RCC 7860 (cell line): ENCODE measurements at places on chromosomes 5 and 9.

GRCh38 chr9:16337322-16338029, 533.0 kb downstream of the BNC2 start:
- peak; percentile 96 for DNase-seq

DNA sequence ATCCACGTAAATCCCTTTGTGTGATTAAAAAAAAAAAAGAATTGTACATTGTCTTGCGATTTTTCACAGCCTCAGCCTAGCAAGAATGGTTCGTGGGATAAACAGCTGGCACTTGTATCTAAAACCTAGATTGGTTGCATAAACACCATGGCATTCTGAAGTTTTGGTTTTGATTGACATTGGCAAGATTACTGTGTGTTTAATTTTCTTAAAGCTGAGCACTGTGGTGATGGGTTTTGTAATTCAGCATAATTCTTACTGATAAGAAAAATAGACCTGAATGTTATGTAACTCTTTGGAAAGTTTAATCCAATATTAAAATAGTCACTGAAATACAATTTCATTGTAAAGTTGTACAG, 23.4 kb upstream of the ANKRD18A start:
- DNase-seq: no peak

DNA sequence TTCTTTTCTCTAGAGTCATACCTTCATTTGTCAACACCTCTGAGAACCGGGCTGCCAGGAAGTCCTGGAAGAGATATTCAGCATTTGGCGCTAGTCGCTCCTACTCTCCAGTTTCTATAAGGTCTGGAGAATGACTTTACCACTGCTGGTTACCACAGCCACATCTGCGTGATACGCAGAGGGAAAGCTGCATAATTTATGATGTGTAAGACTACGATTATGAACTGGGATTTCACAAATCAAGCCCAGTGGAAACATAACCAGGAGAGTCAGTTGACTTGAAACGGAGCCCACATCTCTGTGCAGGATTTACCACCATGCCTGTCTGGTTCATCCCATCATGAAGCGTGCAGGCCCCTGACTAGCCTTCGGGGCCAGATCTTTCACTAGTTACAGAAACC, 72.6 kb downstream of the FGF1 start:
- DNase-seq: no peak

DNA sequence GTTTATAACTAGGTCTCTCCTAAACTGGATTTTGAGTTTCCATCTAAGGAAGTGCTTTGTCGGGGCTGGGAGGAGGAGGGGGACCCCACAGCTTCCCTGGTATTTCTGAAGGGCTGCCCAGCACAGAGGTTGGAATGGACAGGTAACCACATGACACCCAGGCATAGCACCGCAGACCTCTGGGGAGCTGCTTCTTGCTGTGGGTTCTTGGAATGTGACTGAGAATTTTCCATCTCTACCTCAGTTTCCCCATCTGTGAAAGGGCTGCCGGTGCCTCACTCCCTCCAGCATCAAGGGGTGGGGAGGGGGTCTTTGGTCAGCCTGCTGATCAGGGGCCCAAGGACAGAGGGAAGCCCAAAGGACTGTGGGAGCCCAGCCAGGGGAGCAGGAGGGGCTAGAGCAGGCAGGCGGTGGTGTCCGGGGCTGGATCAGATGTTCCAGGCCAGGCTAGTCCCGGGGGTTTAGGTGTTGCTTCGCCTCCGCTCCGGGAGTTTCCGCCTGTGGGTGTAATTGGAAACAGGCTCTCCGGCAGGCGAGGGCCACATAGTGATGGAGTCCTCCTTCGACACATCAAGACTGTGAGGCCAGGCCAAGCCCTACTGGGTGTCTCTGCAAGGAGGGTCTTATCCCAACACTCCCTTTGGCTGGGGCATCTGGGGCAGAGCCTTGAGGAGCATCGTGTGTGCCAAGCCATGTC, 3.3 kb downstream of the OLFML2A start:
- DNase-seq: no peak

DNA sequence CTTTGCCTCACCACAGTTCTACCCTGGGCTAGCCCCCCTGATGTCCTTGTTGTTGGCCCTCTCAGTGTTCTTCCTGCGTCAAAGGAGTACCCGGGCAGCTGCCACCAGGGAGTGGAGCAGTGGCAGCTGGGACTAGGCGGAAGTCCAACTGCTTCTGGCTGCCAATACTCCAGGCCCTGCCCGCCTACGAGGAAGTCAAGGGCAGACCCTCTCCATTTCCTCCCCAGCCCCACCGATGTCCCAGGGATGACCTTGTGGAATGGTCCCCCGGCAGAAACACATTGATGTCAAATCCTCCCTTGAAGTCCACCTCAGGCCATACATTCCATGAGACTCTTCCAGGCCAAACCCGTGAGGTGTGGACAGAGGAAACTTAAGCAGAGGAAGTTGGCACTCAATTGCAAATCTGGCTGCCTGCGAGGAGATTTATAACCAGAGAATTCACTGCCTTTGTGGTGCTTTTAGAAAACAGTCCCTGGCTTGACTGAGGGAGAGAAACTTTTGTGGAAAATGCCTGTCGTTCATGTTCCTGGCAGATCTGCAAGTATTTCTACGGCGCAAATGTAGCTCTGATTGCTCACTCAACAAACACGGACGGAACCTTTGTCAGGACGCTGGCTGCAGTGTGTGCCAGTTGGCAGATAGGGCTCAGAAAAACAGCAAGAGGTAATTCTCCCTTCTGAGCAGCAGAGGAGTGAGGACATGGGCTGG, 339.7 kb downstream of the RAB3C start:
- no peak for DNase-seq

GRCh38 chr5:1661831-1662558, 137.6 kb downstream of the MRPL36 start:
- DNase-seq: no peak

- DNase-seq: peak; percentile 69
These were observed 45.3 kb downstream of the STK10 start for GRCh38 chr5:172142709-172143215.

DNA sequence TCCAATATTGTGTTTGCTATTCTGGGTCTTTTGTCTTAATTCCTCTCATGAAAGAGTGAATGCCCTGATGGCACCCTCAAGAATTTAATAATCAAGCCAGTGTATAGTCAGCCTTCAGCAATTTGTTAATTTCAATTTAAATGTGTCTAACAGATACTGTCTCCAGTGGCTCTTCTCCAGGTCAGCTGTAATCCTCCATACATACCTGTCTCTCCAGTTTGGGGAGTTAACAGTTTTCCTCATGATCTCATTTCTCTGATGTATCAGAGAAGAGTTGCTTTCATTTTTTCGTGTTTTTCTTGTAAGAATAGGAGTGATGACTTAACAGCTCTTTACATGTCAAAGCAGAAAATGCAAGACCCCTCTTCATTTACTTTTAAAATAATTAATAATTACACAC, 500.3 kb upstream of the RORB start:
- no peak for DNase-seq

DNA sequence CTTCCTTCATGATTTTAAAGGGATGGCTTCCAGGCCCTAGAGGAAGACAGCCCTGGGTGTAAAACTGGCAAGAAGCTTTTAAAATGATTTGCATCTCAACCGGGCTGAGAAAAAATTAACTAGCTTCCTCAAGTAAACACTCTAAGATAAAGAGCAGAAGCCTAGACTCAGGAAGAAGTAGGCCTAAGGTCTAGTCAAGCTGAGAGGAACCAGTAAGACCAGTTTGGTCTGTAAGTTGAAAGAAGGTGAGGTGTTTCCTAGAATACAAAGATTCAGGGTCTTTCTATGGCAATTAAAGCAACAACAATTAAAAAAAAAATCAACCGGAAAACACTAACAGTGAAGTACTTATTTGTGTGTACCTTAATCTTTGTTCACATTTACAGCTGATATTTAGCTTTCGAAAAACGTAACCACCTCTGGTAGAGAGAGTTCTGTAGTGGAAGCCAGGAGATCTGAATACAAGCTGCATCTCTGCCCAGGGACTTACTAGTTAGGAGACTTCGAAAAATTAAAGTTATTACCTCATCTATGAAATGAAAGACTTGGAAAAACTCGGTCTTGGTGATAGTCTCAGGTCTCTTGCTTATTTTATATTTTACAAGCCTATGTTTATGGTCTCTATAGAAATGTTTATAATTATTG, 75.7 kb downstream of the TUSC1 start:
- DNase-seq: no peak

DNA sequence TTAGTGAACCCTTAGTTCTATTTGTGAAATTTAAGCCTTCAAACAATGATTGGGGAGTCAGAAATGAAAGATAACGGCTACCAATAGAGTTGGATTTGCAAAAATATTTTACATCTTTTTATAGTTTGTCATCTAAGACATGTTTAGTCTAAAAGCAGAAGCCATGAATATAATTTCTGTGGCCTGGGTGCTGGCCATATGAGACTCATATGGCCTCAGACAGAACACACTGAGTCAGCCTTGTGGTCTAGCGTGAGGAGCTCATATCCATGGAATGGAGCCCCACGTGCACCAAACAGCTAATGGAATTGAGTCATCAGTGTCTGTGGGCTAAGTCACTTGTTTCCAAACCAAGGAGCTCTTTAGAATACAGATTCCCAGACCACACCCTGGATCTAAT, 240.7 kb upstream of the NREP start:
- peak; percentile 99 for DNase-seq

DNA sequence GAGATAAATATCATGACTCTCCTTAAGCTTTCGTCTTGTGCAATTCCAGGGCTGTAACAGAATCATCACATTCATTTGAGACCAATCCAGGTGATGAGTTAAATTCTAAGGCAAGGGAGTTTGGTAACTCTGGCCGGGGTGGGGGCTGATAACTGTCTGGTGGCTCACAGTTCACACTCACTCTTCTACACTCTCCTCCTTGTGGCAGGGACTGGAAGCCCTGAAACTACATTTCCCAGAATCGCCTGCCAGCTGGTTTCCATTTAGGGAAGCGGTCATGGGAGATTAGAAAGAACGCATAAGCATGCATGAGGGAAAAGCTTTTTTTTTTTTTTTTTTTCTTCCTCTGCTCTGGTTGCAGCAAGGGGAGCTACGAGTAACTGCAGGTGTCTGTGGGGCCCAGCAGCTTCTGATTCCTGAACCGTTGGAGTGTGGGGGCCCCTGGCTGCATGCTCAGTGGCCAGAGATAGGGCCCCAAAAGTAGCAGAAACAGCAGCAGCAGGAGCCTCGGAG, 154.8 kb upstream of the TBC1D2 start:
- no peak for DNase-seq

DNA sequence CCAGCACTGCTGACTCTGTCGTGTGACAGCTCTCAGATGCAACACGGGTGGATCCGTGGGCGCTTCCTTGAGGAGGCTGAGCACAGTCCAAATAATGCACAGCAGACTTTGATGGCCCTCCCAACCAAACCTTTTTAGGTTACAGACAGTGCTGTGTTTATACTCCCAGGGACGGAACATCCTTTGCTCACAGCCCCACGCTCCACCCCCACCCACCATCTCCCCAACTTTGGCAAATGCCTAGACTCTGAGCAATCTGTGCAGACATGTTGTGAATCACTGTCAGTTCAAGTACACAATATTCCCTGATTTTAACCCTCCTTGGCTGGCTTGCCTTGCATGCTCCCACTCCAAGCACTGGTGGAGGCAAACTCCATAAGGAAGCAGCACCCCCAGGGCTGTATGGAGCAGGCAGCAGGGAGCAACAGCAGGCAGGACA, 324.6 kb downstream of the MLLT3 start:
- no peak for DNase-seq

DNA sequence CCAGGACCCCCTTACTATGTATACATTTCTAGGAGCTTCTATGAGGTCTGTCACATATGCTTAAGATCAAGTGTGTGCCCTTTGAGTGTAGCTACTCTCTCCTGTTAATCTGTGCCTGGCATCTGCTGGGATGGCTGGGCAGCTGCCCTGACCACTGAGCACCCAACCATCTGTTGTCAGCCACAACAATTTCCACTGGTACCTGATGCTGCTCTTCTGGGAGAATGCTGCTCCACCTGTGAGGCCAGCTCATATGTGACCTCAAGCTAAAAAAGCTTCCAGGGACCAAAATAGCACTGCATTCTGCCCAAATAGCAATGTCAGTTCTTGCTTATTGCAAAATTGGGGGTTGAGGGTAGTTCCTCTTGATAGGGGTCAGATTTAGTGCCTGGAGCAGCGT, 595.6 kb downstream of the RAB3C start:
- DNase-seq: no peak

DNA sequence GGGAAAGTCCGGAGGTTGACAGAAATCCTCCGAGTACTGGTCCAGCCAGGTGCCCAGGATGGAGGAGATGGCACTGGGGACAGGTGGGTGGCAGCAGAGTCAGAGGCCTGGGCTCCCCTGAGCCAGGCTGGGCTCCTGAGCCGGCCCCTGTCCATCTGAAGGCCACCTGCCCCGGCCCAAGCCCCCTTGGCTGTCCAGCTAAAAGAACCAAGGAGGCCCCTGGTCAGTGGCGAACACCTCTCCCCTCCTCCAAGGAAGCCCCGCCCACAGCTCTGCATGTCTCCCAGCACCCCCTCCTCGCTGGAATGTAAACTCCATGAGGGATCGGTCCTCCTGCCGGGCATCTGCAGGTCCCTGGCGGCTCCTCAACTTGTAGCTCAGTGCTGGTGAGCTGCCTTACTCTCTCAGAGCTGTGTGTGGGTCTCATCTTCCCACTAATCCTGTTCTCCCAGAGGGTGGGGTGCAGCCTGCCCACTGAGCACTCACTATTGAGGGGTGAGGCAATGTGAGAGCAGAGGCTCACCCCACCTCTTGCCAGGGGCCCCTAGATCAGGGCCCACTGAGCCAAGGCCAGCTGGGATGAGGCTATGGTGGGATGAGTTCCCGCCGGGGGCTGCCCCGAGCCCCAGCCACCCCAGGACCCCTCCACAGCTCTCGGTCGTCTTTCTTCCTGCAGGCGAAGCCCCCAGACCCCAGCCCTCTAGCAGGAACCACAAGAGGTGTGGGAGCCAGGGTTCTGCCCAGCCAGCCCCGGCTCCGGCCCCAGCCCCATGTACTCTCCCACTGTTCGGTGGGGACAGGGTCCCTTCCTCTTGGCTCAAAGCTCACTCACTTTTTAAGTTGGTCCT, 12.0 kb downstream of the RALGDS start:
- DNase-seq: no peak

- DNase-seq: no peak
These were observed 114.1 kb downstream of the SYK start for GRCh38 chr9:90915693-90916092.

- no peak for DNase-seq
These were observed 47.1 kb upstream of the TLX3 start for GRCh38 chr5:171261904-171262303.

GRCh38 chr9:37200433-37201005, 80.1 kb downstream of the ZCCHC7 start:
- no peak for DNase-seq

GRCh38 chr5:13553896-13554295, 390.6 kb downstream of the DNAH5 start:
- DNase-seq: no peak

GRCh38 chr5:77643654-77644370, 5.3 kb upstream of the OTP start:
- DNase-seq: no peak

DNA sequence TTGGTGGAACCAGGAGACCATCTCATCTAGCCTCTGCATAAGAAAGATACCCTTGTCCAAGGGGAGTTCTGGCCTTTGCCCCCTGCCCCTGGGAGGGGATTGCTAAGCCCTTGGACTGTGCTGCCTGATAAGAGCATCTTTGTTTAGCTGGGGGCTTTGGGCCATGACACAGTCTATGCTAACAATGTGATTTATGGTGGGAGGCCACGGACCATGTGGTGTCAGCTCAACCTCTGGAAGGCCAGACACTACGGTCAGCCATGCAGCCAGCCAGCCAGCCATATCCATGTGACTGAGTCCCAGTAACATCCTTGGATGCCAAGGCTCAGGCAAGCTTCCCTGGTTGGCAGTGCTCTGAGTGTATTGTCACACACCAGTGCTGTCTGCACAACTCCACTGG, 244.4 kb downstream of the FSTL4 start:
- DNase-seq: no peak

GRCh38 chr5:83026516-83026915, 50.7 kb downstream of the TMEM167A start:
- no peak for DNase-seq
